Lower lobe of right lung (tissue), 2 donors: ENCODE measurements at places on chromosomes 2 and 18. TPM values are rescaled to one million over a fixed set of nuclear protein-coding genes. Genes with fewer than 3 reads are reported as not detected.
A peak's percentile ranks its signal among the peaks of the same experiment; 100 is the strongest.

DNA sequence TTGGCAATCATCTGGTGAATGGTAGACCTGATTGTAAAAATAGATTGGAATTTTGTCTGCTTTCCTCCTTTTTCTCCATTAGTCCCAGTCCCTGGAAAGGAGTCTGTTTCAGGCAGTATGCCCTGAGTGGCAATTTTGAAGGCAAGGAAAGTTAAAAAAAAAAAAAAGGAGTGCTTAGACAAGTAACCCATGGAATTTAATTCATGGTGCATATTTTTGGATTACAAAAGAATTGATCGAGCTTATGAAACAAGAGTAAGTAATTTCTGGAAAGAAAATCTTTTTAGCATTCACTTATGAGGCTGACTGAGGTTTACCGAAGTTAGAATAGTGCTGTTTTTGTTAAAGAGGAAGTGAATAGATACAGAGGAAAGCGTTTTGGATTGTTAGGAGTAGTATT is 29.4 kb upstream of the TMEM178A start:
- no peak for DNase-seq

DNA sequence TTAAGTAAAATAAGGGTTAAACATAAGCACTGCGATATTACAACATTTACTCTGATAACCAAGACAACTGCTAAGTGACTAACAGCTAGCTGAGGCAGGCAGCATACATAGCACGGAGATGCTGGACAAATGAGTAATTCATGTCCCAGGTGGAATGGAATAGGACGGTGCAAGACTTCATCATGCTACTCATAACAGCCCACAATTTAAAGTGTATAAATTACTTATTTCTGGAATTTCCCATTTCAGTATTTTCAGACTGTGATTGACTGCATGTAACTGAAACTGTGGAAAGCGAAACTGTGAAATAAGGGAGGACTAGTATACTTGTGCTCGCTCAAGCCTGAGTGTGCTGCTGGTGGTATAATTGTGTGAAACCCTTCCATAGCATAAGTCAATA is 12.9 kb downstream of the IER3IP1 start:
- DNase-seq, result no peak

- DNase-seq, result no peak
Observed at GRCh38 chr18:57710226-57710625, 88.6 kb upstream of the NARS1 start.

DNA sequence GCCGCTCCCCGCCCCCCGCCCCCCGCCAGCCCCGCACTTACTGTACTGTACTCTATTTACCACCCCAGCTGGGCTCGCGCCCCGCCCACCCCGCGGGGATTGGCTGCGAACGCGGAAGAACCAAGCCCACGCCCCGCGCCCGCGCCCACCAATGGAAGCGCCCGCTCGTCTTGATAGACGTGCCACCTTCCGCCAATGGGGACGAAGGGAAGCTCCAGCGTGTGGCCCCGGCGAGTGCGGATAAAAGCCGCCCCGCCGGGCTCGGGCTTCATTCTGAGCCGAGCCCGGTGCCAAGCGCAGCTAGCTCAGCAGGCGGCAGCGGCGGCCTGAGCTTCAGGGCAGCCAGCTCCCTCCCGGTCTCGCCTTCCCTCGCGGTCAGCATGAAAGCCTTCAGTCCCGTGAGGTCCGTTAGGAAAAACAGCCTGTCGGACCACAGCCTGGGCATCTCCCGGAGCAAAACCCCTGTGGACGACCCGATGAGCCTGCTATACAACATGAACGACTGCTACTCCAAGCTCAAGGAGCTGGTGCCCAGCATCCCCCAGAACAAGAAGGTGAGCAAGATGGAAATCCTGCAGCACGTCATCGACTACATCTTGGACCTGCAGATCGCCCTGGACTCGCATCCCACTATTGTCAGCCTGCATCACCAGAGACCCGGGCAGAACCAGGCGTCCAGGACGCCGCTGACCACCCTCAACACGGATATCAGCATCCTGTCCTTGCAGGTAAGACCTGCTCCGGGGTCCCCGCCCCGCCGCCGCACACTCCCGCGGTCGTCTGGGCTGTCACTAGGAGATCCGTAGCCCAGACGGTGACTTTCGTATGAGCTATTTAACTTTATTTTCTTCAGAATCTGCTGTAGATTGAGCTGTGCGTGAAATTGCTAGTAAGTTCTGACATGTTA is at the start of gene ID2:
Gene ID2 (plus strand): TSS at position 271 of the 907 bp plus-strand sequence. CDS start 110 bp downstream, at position 381.
- DNase-seq, result peak; percentile 100

GRCh38 chr2:73981081-73982001 is 3.4 kb upstream of the TET3 start:
- DNase-seq, result peak; percentile 76

GRCh38 chr2:241029599-241030332 is 31.3 kb downstream of the SNED1 start:
- DNase-seq, result no peak

DNA sequence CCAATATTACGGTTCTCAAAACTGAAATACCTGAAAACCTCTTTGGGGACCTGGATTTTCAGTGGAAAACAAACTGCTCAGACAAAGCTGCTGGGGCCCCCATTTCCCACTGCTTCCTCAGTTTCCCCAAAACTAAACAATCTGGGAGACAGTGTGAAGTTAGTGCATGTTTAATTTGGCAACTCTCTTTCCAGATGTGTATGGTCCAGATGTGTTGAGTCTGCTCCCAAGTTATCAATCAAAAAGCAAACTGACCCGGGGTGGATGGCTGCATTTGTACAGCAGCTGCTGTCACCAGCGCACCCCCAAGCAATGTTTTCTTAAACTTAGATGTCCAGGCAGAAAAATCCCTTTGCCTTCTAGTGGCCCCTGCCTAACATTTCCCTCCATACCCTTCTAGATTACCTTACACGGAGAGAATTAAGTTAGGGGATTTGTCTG is 136.9 kb downstream of the COPS8 start:
- DNase-seq, result no peak

D2HGDH gene
- total RNA-seq, result 29.4 TPM

CREG2 gene
- total RNA-seq, result not detected

MROH2A gene
- not detected for total RNA-seq

TOGARAM2 gene
- total RNA-seq, result 15.4 TPM
